ENCODE measurements at places on chromosomes 5 and 9.
A peak's percentile ranks its signal among the peaks of the same experiment; 100 is the strongest.

GRCh38 chr5:123671711-123672456 lies 159.9 kb downstream of the CSNK1G3 start:
- DNase-seq, result no peak

DNA sequence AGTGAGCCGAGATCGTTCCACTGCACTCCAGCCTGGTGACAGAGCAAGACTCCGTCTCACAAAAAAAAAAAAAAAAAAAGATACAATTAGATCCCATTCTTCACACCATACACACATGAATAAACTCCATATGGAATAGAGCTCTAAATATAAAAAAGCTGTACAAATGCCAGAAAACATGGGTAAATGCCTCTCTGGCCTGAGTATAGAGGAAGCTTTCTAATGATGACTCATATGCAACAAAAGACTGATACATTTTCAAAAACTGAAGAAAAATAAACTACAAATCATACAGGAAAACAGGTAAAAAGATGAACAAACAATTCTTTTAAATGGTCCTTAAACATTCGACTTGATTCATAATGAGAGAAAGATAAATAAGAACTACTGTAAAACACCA lies 8.6 kb downstream of the ZFP62 start:
- no peak for DNase-seq

- peak; percentile 24 for DNase-seq
Observed at GRCh38 chr9:99140685-99141314, 35.9 kb downstream of the TGFBR1 start.

- peak; percentile 96 for DNase-seq
Observed at GRCh38 chr9:115596021-115596745, 478.2 kb upstream of the TNC start.

- no peak for DNase-seq
Observed at GRCh38 chr9:99533421-99533820, 288.3 kb upstream of the NR4A3 start.

GRCh38 chr9:89426384-89426961 lies 71.4 kb downstream of the SEMA4D start:
- DNase-seq, result no peak

GRCh38 chr9:111914749-111915424 lies 18.3 kb downstream of the UGCG start:
- DNase-seq, result no peak

GRCh38 chr5:143426437-143426991 lies 23.0 kb upstream of the NR3C1 start:
- DNase-seq, result no peak

Data from non-pigmented ciliary epithelial cell (primary cell).